Stimulated activated CD8-positive, alpha-beta memory T cell treated with anti-CD3 and anti-CD28 coated beads, Interleukin-4, amount 100 ng/mL, for 1 hour (primary cell): ENCODE measurements at places on chromosomes 16 and 17.

- DNase-seq, result no peak
Measured at GRCh38 chr17:68518063-68518815, 6.0 kb downstream of the PRKAR1A start.

- no peak for DNase-seq
Measured at GRCh38 chr16:55325080-55325447, 1.1 kb downstream of the IRX6 start.

- no peak for DNase-seq
Measured at GRCh38 chr17:4375039-4375748, 8.7 kb upstream of the UBE2G1 start.

DNA sequence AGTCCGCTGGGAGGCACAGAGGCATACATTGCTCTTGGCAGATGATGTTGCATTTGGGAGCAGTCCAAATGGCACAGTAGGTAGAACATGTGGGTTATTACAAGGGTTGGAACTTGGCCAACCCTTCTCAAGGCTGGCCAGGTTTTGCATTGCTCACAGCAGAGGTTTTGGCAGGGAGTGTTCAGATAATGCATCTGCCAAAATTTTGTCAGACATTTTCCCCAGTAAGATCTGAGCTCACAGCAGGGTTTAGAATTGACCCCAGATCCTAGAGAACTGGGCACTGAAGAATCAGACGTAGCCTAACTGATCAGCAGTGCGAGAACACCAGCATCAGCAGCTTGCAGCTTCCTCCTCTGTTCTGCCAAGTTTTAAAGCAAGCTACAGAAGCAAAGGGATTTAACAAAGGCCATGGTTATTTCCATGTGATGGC, 468.8 kb upstream of the KIF2B start:
- DNase-seq, result no peak

DNA sequence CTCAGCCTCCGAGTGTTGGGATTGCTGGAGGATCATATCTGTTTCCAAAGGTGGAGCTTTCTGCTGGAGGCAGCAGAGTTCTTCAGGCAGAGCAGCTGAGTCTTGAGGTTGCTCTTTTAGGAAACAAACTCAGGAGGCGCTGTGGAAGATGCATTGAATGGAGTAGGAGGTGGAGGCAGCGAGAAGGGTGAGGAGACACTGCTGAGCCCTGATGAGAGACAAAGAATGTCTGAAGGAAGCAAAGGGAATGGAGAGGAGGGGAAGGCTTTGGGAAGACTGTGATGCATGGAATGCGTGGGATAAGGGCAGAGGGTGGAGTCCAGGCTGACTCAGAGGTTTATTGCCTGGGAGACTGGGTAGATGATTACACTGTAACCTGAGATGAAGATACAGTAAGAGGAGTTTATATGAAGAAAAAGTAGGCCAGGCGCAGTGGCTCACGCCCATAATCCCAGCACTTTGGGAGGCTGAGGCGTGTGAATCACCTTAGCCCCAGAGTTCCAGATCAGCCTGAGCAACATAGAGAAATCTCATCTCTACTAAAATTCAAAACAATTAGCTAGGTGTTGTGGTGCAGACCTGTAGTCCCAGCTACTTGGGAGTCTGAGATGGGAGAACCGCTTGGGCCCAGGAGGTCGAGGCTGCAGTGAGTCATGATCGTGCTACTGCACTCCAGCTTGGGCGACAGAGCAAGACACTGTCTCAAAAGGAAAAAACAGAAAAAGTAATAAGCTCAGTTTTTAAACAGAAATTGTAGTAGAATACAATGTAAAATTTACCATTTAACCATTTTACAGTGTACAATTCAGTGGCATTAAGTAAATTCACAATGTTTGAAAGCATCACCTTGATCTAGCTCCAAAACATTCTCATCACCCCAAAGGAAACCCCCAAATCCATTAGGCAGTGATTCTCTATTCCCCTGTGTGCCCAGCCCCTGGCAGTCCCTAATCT, 17.8 kb upstream of the TMEM219 start:
- no peak for DNase-seq

- no peak for DNase-seq
Measured at GRCh38 chr16:69105501-69106361, at the start of gene HAS3. TSS of gene HAS3 (plus strand) at chr16:69105653. CDS start at chr16:69109396, 3,743 bp downstream.

GRCh38 chr16:16030449-16030848, 81.0 kb downstream of the ABCC1 start:
- DNase-seq, result no peak

DNA sequence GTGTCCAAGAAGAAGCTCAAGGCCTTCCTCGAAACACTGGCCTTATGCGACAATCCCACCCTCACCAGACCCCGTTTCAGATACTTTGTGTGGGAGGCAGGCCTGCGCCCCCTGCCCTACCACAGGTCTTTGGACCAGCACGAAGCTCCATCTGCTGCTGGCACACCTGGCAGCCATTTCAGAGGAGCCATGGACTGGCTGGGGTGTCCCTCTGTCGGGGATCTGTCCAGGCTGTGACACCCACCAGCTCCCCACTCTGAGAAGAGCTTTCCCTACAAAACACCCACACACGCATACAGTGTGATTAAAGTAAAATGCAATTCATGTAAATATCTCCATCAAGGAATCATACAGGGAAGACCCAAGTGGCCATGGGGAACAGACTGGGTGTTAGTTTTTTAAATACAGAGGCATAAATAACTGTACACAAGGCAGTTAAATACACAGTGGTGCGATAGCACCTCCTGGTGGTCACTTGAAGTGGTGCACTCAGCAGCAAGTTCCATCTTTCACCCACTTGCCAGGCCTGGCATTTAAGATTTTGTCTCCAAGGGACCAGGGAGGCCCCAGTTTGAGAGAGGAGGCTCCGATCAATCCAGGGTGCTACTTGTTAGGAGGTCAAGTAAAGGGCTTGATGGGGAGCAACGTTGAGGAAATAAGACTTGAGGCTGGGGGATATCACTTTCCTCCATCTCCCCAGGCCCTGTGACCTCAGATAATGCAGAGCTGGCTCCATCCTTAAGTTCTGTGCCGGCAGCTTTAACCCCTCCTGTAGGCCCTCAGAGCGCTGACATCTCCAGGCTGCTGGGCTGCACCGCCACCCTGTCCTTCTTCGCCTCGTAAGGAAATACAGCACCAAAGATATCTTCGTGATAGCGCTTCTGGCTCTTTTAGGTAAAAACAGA, 43.6 kb downstream of the NOS2 start:
- no peak for DNase-seq

DNA sequence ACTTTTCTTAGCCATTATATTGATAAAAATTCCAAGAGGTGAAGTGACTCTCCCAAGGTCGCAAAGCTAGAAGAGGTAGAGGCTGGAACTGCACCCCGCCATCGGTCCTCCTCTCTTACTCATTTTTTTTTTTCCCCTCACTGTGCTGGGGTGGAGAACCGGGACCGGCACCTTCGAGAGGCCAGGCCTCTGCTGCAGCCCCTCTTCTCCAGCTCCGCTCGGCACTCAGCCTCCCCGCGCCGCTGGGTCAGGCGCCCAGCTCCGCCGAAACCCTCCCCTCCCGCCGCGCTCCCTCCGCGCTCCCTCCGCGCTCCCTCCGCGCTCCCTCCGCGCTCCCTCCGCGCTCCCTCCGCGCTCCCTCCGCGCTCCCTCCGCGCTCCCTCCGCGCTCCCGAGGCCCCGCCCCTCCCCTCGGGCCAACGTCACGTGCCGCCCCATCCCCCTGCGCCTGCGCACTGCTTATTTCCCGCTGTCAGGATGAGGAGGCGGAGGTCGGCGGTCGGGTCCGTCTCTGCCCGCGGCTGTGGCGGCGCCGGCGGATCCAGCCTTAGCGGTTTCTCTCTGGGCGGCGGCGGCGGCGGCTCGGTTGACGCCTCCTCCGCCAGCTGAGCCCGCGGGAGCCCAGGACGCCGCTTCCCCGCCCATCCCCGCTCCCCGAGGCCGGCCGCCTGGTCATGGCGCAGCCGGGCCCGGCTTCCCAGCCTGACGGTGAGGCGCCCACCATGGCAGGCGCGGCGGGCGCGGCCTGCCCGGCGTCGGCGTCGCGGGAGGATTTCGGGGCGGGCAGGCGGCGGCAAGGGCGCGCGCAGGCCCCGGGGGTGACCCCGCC, at the start of gene RABEP1:
RABEP1 (plus strand) TSS at position 471 of the 828 bp plus-strand sequence; CDS start at position 674, 203 bp downstream.
- peak; percentile 91 for DNase-seq

GRCh38 chr16:26976873-26977272, 89.9 kb upstream of the C16orf82 start:
- no peak for DNase-seq

GRCh38 chr17:49624896-49625295, 49.2 kb downstream of the NXPH3 start:
- no peak for DNase-seq

DNA sequence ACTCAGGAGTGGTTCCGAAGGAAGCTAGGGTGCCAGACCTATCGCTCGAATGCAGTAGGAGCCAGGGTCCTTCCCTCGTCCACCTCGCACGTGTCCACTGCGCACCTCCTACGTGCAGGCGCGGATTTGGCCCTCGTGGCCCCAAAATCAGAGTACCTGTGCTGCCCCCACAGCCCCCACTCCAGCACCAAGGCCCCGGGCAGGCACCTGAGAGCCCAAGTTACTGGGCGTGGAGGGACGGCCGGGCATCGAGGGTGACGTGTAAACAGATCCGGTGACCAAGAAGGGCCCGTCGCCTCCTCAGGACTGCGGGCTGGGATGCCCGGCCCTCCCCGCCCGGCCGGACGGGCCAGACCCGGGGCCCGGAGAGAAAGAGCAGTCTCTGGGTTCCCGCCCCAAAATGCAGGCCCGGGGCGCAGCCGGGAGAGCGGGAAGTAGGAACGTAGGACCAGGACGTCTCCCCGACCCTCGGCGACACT, 492 bp downstream of the SLC25A39 start:
- no peak for DNase-seq

- DNase-seq, result no peak
Measured at GRCh38 chr16:68276223-68276622, 11.9 kb downstream of the SLC7A6 start.

GRCh38 chr17:48620461-48621139, 5.5 kb upstream of the HOXB8 start:
- no peak for DNase-seq

- no peak for DNase-seq
Measured at GRCh38 chr17:78985395-78985794, 5.7 kb upstream of the LGALS3BP start.

GRCh38 chr16:72473631-72474030, 301.7 kb upstream of the PMFBP1 start:
- no peak for DNase-seq

DNA sequence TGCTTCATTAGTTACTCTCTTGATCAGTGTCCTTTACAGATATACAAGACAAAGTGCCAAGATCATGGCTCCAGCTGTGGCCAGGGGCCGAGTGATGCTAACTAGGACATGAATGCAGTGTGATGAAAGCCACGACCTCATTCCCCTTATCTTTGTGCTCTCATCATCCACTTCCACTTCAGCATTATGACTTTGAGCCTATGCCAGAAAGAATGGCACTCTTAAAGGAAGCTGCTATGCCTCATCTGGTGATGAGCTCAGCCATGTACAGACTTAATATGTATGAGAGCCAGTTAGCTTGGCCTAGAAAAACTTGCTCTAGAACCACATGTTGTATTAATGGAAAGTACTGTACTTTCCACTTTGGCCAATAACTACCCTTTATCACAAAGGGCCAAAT, 179.1 kb downstream of the TOX3 start:
- no peak for DNase-seq

- DNase-seq, result no peak
Measured at GRCh38 chr17:10743316-10744009, 13.6 kb upstream of the TMEM220 start.

- DNase-seq, result no peak
Measured at GRCh38 chr17:21532763-21533385, 156.7 kb downstream of the KCNJ12 start.

DNA sequence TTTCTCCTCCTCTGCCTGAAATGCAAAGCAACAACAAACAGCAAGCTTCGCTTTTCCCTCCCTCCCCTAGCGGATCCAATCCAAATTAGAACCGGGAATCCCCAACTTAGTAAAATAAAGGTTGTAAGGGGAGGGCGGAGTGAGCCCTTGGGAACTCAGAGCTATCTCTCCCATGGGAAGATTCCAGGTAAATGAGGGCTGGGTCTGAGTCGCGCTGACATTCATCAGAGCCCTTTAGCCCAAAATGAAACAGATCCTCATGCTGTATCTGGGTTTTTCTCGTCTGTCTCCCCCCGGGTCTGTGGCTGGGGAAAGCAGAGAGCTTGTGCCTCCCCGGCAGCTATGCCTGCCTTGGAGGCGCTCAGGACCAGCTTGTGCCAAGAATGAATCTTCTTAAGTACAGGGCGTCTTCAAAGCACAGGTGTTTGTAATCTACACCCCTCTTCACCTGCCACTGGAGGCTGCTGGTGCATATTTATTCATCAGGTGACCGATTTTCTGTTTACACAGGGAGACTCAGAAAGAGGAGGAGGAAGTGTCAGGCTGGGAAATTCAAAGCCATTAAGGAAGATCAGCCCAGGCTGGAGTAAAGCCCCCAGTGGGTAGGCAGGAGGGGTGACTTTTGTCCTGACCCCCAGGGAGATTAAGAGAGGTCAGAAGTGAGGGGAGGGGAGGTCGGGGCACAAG, 55.0 kb upstream of the GSE1 start:
- no peak for DNase-seq

- DNase-seq, result no peak
Measured at GRCh38 chr16:66468321-66468965, 41.3 kb downstream of the BEAN1 start.

- no peak for DNase-seq
Measured at GRCh38 chr17:12342609-12343435, 322.1 kb downstream of the MAP2K4 start.

DNA sequence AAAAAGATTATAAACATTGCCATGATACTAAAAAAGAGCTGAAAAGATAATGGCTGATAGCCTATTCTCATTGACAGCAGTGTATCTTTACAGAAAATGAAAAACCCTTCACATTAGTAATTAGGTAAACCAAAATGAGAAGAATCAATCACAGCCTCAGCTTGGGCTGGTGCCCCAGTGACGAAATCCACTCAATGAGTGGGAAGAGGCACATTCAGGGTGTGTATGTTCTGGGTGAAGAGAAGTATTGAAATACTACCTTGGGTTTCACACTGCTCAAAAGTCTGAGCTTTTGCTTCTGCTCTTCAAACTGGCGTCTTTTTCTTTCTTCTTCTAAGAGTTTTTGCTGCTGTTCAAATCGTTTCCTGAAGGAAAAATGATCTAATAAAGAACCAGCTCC, 24.2 kb downstream of the SYNRG start:
- DNase-seq, result no peak

DNA sequence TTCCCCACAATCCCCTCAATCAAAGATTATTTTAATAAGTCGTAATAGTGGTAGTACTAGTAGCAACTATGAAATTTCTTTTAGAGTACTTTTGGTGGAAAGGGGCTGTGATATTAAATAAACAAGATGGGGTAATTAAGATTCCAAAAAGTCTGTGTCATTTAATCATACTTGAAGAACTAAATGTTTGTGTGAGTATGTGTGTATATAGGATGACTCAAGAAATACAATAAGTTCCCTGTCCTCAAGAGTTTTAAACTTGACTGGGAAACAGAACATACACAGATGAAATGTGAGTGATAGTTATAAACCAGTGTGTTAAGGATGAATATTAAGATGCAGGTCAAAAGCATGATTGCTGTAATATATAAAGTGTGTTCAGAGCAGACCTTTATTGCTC, 2.3 kb downstream of the ALDH3A2 start:
- no peak for DNase-seq

- no peak for DNase-seq
Measured at GRCh38 chr16:20249211-20249610, 78.1 kb downstream of the GP2 start.

- DNase-seq, result no peak
Measured at GRCh38 chr16:77833921-77834634, 45.7 kb downstream of the VAT1L start.
